A172 (cell line): ENCODE measurements at places on chromosomes 1 and 21. TPM values are rescaled to one million over a fixed set of nuclear protein-coding genes. Genes with fewer than 3 reads are reported as not detected.
A peak's percentile ranks its signal among the peaks of the same experiment; 100 is the strongest.

Gene SMCP
- total RNA-seq, result not detected in 2 replicates

- peak; percentile 64 for DNase-seq
These were observed 9.4 kb upstream of the THEMIS2 start for GRCh38 chr1:27862671-27863537.

Gene UBL4B
- total RNA-seq, result 0.83 TPM in 1 of 2 replicates, not detected in the other

- DNase-seq, result no peak
These were observed 75.5 kb downstream of the CAMK2N1 start for GRCh38 chr1:20410503-20410902.

Gene ZNF683
- total RNA-seq, result not detected in 2 replicates

DNA sequence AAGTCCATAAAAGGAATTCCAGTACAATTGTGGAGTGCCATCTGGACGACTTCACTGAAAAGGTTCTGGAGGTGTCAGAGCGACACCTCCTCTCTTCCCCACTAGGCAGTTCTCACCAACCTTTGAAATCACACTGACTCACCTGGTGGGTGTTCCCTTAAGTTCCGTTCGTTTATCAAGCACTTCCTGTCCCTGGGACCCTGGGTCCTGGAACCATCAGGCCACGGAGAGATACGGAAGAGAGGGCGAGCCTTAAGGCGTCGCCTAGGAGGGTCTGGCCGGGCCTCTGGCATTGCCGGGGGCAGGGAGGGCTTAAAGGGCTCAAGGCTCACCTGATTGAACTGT, 317 bp downstream of the SPAG17 start:
- peak; percentile 2 for DNase-seq

Gene PIGC
- total RNA-seq, result 56.0 and 62.8 TPM in 2 replicates

Gene GNAT2
- 0.41 TPM in 1 of 2 replicates, not detected in the other for total RNA-seq

Gene FCRLB
- 2.7 and 3.1 TPM in 2 replicates for total RNA-seq

DNA sequence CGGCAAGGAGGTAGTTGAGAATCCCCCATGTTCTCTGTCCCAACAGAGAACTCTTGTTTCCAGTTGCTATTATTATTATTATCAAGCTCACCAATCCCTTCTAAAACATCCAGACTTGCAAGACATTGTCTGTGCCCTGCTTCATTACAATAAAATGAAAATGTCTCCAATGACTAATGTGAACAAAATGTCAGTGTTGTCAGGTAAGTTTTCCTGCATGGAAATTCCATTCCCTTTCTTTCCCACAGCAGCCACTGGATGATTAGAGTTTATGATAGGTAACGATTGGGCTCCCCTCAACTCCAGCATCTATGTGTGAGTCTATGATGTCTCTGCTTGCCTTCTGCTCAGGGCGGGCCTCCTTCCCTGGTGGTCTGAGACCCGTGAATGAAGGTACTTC, 8.9 kb upstream of the DYRK1A start:
- no peak for DNase-seq

GRCh38 chr1:56437959-56438358, 141.4 kb downstream of the PLPP3 start:
- peak; percentile 51 for DNase-seq

DNA sequence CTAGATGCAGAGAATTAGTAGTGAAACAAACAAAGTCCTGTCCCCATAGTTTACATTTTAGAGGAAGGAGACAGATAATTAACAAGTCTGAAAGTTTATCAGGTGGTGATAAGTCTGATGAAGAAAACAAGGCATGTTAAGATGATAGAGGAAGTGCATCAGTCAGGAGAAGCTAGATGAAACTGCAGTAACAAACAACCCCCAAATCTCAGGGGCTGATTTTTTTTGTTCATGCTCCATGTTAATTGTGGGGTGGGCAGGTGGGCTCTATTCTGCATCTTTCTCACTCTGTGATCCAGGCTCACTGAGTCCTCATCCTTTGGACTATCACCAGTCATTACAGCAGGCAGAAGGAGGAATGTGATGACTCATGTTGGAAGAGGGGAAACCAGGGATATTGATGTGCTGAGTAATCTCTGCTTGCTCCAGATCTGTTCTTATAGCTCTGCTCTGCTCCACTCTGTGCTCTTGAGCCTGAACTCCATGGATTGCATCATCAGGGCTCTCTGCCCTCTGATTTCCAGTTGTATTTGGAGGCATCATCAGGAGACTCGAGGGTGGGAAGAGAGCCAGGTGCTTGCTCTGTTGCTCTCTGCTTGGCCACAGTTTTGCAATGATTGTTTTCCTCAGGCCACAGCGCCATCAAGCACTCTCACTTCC, 166.9 kb downstream of the IER5 start:
- DNase-seq, result peak; percentile 95

DNA sequence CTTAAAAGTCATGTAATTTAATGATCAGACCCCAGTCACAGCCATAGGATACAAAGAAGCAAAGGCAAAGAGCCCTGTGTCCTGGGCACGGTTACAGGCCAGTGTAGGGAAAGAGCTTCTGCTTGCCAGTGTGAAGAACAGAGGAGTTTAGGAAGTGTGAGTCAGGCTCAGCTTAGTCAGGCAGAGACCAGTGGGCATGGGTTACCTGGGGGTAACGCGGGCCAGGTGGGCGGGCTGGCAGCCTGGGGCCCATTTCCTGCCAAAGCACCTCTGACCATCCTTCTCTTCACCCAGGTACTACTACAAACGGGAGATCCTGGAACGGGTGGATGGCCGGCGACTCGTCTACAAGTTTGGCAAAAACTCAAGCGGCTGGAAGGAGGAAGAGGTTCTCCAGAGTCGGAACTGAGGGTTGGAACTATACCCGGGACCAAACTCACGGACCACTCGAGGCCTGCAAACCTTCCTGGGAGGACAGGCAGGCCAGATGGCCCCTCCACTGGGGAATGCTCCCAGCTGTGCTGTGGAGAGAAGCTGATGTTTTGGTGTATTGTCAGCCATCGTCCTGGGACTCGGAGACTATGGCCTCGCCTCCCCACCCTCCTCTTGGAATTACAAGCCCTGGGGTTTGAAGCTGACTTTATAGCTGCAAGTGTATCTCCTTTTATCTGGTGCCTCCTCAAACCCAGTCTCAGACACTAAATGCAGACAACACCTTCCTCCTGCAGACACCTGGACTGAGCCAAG, 4.7 kb downstream of the ELF3 start:
- no peak for DNase-seq

DNA sequence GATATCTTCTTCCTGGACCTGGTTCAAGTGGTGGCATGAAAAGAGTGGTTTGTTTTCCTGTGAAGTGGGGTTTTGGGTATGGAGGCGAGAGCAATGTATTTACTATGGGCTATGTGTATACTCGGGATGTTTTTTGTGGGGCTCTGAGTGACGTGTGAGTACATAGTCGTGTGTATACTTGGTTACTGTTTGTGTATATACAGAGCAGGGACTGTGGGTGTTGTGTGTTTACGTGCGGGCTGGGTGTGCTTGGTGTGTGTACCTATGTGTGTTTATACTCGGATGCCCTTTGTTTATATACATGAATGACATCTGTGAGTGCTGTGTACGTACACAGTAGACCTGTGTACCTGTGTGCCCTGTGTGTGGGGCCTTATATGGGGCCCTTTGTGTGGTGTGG, 50.0 kb downstream of the YARS1 start:
- no peak for DNase-seq

Gene TSPEAR
- 0.17 TPM in 1 of 2 replicates, not detected in the other for total RNA-seq

DNA sequence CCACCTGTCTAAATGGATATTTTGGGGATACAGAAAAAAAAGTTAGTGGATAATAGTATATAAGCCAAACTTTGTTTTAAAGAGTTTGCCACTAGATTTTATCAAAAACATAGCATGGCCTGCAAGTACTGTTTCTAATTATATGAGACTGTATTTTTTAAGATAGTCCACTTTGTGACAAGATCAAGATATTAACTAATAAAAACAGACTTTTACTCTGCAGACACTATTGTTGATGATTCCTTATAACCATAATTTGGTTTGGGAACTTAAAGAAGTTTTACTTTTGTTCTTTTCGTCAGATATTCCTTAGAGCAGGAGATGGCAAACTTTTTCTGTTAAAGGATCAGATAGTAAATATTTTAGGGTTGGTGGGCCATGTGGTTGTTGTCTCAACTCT, 36.4 kb downstream of the SMG7 start:
- DNase-seq, result no peak

DNA sequence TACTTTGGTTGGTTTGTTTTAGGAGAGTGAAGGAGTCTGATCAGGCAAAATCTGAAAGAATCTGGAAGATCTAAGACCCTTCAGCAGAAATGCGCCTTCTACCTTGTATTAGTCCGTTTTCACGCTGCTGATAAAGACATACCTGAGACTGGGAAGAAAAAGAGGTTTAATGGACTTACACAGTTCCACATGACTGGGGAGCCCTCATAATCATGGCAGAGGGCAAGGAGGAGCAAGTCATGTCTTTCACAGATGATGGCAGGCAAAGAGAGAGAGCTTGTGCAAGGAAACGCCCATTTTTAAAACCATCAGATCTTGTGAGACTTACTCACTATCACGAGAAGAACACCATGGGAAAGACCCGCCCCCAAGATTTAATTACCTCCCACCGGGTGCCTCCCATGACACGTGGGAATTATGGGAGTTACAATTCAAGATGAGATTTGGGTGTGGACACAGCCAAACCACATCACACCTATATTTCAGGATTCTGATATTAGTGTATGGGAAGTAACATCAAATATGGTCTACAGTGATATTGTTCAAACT, 99.3 kb downstream of the GLUL start:
- DNase-seq, result no peak

DNA sequence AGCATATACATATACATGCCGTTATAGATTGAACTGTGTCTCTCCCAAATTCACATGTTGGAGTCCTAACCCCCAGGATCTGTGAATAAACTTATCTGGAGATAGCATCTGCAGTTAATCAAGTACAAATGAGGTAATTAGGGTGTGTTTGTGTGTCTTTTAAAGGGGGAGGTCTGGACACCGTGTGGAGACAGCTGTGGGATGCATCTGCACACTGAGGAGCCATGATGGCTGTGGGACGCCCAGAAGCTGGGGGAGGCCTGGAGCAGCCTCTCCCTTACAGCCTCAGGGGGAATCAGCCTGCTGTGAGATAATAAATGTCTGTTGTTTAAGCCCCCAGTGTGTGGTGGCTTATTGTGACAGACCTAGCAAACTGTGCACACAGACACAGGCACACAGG, 51.8 kb upstream of the COL18A1 start:
- no peak for DNase-seq

Gene RIMKLA
- 0.62 TPM in 1 of 2 replicates, not detected in the other for total RNA-seq

DNA sequence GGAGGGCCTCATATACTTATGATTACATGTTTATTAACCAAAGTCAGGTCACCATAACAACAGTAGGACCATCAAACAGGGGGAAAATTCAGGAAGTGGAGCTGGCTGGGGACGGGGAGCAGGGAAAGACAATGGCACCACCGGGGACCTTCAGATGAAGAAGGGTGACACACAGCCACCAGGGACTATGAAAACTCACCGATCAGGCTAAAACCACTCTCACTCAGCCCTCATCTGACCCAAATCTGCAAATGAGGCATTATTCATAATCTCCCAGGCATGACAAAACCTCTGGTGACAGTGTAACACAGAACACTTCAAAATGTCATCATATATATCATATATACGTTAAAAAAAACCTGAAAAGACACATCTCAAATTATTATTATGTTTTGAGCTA, 11.2 kb downstream of the MKNK1 start:
- no peak for DNase-seq

DNA sequence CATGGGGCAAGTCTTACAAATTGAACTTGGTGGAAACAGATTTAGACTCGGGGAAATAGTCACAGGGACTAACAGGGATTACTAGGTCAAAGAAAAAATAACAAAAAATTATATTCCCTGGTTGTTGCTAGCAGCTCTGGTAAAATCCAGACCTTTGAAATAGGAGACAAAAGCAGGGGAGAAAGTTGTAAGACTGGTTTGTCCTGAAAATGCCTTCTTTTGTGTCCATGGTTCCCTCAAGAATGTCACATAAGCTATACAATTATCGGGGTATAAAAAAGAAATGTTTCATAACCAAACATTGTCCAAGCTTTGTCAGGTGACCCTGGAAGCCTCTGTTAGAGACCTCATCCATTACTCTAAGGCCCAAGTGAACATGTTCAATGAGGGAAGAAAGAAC, 33.1 kb downstream of the KIAA0319L start:
- no peak for DNase-seq

Gene F13B
- total RNA-seq, result not detected in 2 replicates

Gene C1orf74
- total RNA-seq, result 5.0 and 6.6 TPM in 2 replicates

DNA sequence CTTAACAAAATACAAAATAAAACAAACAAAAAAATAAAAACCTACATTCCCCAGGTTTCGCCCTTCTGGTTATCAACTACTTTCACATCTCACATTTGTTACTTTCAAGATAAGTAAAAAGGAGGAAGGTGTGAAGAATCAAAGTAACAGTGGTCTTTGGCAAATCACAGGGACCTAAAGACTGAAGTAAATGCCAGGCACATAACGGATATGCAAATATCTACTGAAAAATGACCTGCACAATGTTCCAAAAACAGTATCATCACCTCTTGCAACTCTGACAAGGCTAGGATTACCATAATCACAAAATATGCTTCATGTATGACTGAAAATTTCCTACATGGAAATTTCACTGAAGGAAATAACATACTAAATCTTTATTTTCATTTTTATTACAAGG, 29.3 kb downstream of the COP1 start:
- DNase-seq, result no peak
